ENCODE measurements at places on chromosomes 3 and 15.

GRCh38 chr3:13073326-13074005 is at the start of gene IQSEC1:
Gene IQSEC1, minus strand, starts transcription at chr3:13073429. Its CDS starts 415 bp downstream, at chr3:13073014.
- DNase-seq: no peak

GRCh38 chr3:160012108-160012507 is 23.5 kb downstream of the IL12A start:
- DNase-seq: no peak

GRCh38 chr15:42034628-42035434 is 14.0 kb upstream of the PLA2G4E start:
- DNase-seq: no peak

DNA sequence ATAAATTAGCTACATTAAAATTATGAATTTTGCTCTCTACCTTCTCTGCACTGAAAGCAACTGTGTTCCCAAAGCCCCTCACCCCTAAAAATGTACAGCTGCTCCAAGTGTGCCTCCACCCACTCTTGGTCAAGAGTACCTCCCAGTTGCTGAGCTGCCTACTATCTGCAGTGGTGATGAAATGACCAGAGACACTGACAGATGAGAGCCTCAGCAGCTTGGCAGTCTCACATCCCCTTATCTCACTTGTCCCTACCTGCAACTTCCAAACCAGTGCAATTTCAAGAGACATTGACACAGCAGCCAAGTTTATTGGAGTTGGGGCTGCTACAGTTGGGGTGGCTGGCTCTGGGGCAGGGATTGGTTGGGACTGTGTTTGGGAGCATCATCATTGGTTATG is 52.2 kb upstream of the COL6A5 start:
- DNase-seq: no peak

Measured in Panc1 (cell line).